HCT116 (cell line): ENCODE measurements at places on chromosomes 12 and 14. TPM values are rescaled to one million over a fixed set of nuclear protein-coding genes. Genes with fewer than 3 reads are reported as not detected.

SYNDIG1L gene
- not detected for total RNA-seq

GRCh38 chr14:58133739-58134138 is 18.3 kb downstream of the ARMH4 start:
- H3K4me3 ChIP-seq, result no peak overlapping the region
- H3K36me3 ChIP-seq, result no peaks in the 10 kb centered on the region
- no peak for DNase-seq
- H3K27ac ChIP-seq, result no peak overlapping the region

- no peak for DNase-seq
- no peaks in the 10 kb centered on the region for H3K4me1 ChIP-seq
- no peaks in the 10 kb centered on the region for H3K36me3 ChIP-seq
- no peak overlapping the region for H3K4me3 ChIP-seq
- H3K27ac ChIP-seq, result no peak overlapping the region
Measured at GRCh38 chr14:89811954-89812575, 142.5 kb downstream of the EFCAB11 start.

GRCh38 chr14:66442953-66443571 is 43.1 kb upstream of the CCDC196 start:
- H3K27me3 ChIP-seq, result no peaks in the 10 kb centered on the region
- no peak overlapping the region for H3K27ac ChIP-seq
- DNase-seq, result no peak
- H3K4me3 ChIP-seq, result no peak overlapping the region

DNA sequence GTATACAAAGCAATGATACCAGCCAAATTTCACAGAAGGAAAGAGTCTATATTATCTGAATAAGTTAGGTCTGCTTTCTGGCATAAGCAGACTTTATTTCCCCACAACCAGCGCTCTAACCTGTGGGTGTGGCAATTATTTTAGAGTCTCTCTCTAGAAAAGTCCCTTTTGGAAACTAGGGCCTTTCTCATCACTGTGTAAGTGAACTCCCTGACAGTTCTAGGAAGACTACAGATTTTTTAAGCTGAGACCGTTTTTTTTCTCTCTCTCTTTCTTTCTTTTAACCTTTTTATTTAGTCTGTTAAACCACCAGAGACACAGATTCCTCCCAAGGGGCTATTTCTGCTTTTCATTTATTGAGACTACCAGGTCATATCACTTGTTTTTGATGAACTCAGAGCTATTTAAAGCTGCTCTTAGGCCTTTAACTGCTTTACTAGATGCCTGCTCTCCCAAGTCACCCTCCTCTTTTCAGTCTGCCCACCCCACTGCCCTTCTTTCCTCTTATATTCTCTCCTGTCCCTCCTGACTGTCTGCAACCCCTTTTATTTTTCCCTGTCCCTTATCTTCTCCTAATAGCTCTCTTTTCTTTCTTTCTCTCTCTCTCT is 69.2 kb upstream of the ARHGAP5 start:
- no peaks in the 10 kb centered on the region for H3K36me3 ChIP-seq
- H3K27ac ChIP-seq, result no peak overlapping the region
- peaks cover 55% of the 10 kb centered on the region for H3K4me1 ChIP-seq
- no peaks in the 10 kb centered on the region for H3K27me3 ChIP-seq

GRCh38 chr12:34107781-34108404 is 85.6 kb downstream of the ALG10 start:
- no peak overlapping the region for H3K4me3 ChIP-seq
- H3K27me3 ChIP-seq, result no peaks in the 10 kb centered on the region
- H3K4me1 ChIP-seq, result no peaks in the 10 kb centered on the region
- H3K27ac ChIP-seq, result no peak overlapping the region

BDKRB1 gene
- total RNA-seq, result not detected

ADCK1 gene
- 6.0 TPM for total RNA-seq

DNA sequence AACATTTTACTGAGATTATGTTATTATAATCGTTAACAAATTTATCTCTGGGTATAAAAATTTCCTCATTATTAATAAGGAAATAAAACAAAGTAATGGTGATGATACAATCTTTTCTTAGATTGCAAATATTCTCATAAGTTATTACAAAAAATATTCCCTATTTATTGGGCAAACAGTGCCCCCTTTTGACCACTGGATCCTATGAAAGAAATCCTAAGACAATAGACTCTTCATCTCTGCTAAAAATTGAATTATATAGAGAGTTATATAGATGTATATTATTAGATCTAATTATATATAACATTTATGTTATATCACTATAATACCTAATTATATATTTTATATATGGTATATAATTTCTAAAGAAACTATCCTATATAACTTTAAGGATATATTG is 94.2 kb upstream of the FGD4 start:
- no peaks in the 10 kb centered on the region for H3K4me1 ChIP-seq
- H3K4me3 ChIP-seq, result no peak overlapping the region
- H3K27me3 ChIP-seq, result no peaks in the 10 kb centered on the region
- H3K27ac ChIP-seq, result no peak overlapping the region
- H3K36me3 ChIP-seq, result no peaks in the 10 kb centered on the region
- peak; percentile 21 for DNase-seq

TRHDE gene
- 2.9 TPM for total RNA-seq

DNA sequence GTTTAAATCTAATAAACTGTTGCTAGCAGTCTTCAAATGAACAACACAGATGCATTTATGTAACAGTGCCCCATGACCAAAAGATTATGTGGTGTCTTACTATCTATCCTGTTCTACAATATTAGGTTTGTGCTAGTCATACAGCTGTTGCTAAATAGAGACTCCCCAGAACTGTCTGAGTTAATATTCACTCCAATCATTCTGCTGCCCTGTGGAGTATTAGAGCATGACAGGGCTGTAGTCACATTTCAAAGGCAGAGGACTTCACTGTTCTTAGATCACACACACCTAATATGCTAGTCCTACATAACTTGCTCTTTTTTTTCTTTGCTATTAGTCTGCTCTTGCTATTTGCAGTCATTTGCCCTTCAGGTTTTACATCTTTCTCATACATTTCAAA is 157.6 kb upstream of the MDGA2 start:
- H3K27ac ChIP-seq, result no peak overlapping the region
- H3K27me3 ChIP-seq, result no peaks in the 10 kb centered on the region
- H3K4me1 ChIP-seq, result no peaks in the 10 kb centered on the region
- DNase-seq, result no peak

DNA sequence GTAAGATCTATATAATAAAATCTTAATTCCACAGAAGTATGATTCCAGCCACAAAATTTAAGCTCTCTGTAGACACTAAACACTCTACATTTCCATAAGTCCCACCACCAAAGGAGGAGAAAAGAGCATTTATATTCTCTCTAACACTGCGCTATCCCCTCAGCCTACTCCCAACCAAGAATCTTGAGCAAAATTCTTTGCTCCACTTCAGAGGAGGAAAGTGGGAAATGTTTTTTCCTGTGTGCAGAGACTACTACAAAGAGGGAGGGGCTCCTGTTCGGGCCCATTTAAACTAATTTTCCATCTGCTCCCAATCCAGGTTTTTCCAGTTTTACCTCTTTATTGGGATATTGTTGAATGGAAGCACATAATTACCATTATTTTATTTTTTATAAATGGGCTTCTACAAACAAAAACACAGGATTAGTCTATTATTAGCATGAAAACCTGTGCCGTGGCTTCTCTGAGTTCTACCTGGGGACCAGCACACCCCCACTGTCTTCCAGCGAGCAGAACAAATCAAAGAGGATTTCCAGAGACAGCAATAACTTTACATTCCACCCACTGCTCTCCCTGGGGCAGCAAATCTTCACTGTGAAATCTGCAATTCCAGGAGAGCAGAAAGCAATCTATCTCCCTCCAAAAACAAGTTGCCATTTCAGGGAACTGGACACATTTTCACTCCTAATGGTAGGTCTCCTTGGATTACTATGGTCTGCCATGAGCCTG is 174.0 kb downstream of the DAD1 start:
- H3K27ac ChIP-seq, result no peak overlapping the region
- peaks cover 55% of the 10 kb centered on the region for H3K27me3 ChIP-seq
- no peak overlapping the region for H3K4me3 ChIP-seq

MORN3 gene
- 0.34 TPM for total RNA-seq

GRCh38 chr14:94387051-94388026 is 1.1 kb downstream of the SERPINA1 start:
- no peaks in the 10 kb centered on the region for H3K36me3 ChIP-seq
- DNase-seq, result no peak
- H3K4me1 ChIP-seq, result peaks cover 27% of the 10 kb centered on the region

DNA sequence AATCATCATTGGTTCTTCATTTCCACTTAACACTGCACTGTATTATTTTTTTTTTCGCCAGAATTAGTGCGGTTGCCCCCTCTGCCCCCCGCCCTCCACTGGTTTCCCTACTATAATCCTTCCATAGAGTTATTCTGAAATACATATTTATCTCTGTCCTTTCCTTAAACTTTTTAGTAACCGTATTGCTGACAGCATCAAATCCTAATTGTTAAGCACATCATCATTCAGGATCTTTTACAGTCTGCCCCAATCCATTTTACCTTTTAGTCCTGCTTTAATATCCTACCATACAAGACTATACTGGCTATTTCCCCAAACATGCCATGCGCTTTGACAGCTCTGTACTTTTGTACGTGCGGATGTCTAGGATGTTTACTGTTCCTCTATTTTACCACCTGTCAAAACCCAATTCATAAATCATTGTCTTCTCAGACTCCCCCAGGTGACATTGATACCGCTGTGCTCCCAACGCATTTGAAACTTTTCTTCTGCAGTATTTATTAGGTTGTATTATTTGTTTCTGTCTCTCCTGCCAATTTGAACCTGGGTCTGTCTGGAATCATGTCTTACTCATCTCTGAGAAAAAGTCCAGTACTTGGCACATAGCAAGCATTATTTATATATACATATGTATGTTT is 1.0 kb downstream of the FGFR1OP2 start:
- H3K4me3 ChIP-seq, result peak overlapping the region; percentile 98
- H3K27ac ChIP-seq, result peak overlapping the region; percentile 77
- peaks cover 3% of the 10 kb centered on the region for H3K4me1 ChIP-seq
- H3K36me3 ChIP-seq, result peaks cover 9% of the 10 kb centered on the region
- no peaks in the 10 kb centered on the region for H3K27me3 ChIP-seq
- no peak for DNase-seq

GRCh38 chr12:115609347-115609746 is 668.1 kb downstream of the MED13L start:
- no peak overlapping the region for H3K4me3 ChIP-seq
- no peaks in the 10 kb centered on the region for H3K4me1 ChIP-seq
- H3K36me3 ChIP-seq, result no peaks in the 10 kb centered on the region
- no peak for DNase-seq
- no peak overlapping the region for H3K27ac ChIP-seq
- 0 out of 2 replicates have a peak, but pooled peaks cover 3% of the 10 kb centered on the region for H3K27me3 ChIP-seq

DNA sequence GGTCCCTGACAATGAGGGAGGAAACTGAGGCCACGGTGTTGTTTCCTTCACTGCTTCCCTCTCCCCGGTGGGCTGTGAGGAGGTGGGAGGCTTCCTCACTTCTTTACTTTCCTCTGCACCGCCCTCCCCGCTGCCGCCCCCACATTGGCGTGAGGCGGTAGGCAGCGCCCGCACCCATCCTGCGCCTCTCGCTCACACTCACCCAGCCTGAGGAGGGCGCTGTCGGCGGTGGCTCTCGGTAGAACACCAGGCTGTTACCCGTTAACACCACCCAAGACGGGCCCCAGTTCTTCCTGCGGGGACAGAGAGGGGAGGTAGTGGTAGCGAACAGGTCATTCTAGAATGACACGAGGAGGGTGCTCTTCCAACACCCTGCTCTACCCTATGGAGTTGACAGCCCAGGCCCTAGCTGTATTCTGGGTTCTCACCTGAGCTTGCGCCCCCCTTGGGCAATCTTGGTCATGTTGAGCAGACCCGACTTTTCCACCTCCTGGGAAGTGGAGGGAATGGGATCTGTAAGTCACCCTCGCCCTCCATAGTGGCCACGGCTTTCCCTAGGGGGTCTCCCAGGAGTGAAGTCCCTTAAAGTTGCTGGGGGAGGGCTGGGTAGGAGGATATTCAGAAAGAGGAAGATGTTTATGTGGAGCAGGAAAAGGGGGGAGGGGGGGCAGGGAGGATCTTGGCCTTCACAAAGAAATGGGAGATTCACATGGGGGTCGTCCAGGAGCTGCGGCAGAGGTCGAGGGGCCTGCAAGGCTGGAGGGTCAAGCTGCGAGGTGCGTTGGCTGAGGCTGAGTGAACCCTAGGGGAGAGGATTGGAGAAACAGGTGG is 3.3 kb downstream of the ARHGAP9 start:
- no peak overlapping the region for H3K27ac ChIP-seq
- no peak for DNase-seq
- peaks cover 16% of the 10 kb centered on the region for H3K4me1 ChIP-seq
- H3K27me3 ChIP-seq, result peaks cover 24% of the 10 kb centered on the region

FAM222A gene
- total RNA-seq, result 3.7 TPM

GRCh38 chr12:115726691-115727090 is 550.8 kb downstream of the MED13L start:
- H3K36me3 ChIP-seq, result no peaks in the 10 kb centered on the region
- no peaks in the 10 kb centered on the region for H3K4me1 ChIP-seq
- no peak overlapping the region for H3K27ac ChIP-seq

- no peak for DNase-seq
- no peaks in the 10 kb centered on the region for H3K36me3 ChIP-seq
- no peak overlapping the region for H3K4me3 ChIP-seq
Measured at GRCh38 chr12:131000000-131000486, 46.3 kb downstream of the ADGRD1 start.

DNA sequence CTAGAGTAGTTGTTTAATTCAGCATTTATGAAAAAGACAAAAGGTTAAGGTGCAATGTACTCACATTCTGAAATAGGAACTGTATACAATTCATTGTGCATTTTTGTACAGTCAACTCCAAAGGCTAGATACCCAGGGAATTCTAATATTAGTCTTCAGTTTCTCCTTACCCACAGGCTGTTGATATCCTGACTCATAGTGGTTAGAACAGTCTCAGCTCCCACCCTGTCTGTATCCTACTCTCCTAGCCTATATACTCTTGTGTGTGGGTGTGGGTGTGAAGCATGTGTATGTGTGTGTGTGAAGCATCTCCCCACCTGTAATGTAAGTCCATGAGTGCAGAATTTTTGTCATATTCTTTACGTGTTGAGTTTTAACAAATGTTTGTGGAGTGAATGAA is 229.5 kb downstream of the NAV3 start:
- no peaks in the 10 kb centered on the region for H3K36me3 ChIP-seq
- H3K4me3 ChIP-seq, result no peak overlapping the region
- H3K4me1 ChIP-seq, result no peaks in the 10 kb centered on the region
- DNase-seq, result no peak

- no peak for DNase-seq
- no peaks in the 10 kb centered on the region for H3K36me3 ChIP-seq
- peaks cover 37% of the 10 kb centered on the region for H3K4me1 ChIP-seq
- H3K27me3 ChIP-seq, result no peaks in the 10 kb centered on the region
- no peak overlapping the region for H3K4me3 ChIP-seq
- H3K27ac ChIP-seq, result no peak overlapping the region
Measured at GRCh38 chr12:124685689-124686369, 118.4 kb upstream of the NCOR2 start.

DNA sequence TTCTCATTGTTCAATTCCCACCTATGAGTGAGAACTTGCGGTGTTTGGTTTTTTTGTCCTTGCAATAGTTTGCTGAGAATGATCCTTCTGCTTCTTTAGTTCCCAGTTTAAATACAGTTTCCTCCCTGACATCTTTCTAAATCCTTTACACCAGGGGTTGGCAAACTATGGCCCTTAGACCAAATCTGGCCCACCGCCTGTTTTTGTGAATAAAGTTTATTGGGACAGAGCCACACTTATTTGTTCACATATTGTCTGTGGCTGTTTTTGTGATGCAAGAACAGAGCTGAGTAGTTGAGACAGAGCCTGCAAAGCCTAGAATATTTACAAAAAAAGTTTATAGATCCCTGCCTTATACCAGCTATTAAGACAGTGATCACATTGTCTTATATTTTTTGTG is 53.7 kb downstream of the SERPINA10 start:
- H3K36me3 ChIP-seq, result no peaks in the 10 kb centered on the region
- H3K27me3 ChIP-seq, result no peaks in the 10 kb centered on the region
- no peak for DNase-seq
- no peak overlapping the region for H3K27ac ChIP-seq
